ENCODE measurements at places on chromosomes 5 and 9.

DNA sequence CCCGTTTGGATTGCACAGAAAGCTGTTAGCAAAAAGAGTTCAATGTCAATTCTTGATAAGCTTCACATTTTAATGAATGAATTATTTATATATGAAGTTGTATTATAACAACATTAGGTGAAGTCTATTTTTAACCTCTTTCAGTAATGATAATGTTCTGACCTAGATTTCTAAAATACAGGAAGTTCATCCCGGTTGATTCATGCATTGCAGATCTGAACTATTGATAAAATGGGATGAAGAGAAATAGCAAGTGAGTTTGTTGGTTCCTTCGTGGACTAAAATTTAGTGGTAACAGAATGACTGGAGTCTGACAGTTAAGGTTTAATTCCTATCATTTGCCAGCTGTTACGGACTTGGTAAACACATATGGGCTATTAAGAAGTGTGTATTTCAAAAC lies 180.5 kb downstream of the PCSK1 start:
- DNase-seq = no peak

- DNase-seq = no peak
Measured at GRCh38 chr5:138440159-138441073, 1.6 kb downstream of the REEP2 start.

DNA sequence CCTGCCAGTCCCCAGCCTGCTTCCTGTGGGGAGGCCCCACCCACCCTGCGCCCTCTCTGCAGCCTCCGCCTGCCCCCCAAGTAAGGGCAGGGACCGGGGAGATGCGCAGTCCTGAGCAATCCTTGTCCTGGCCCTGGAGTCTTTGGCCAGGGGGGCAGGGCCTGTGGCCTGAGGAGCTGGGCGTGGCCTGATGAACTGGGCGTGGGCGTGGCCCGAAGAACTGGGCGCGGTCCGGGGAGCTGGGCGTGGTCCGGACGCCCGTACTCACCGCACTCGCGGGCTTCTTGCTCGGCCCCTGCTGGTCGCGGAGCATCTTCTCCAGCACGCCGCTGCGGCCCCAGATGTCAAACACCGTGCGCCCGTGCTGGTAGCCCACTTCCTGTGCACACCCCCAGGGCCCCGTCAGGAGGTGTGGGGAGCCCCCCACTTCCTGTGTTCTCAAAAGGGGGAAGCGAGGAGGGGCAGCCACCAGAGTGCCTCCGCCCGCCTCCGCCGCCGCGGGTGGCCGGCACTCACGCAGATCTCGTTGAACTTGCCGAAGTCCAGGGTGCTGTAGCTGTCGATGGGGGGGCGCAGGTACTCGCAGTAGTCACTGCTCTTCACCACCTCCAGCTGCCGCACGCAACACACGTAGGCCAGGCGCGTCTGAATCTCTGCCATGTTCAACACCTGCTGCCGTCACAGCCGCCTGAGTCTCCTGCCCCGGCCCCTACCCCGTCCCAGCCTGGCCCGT lies 2.7 kb upstream of the NSMF start:
- DNase-seq = no peak

- DNase-seq = no peak
Measured at GRCh38 chr9:120569556-120569955, 10.4 kb downstream of the CDK5RAP2 start.

- DNase-seq = no peak
Measured at GRCh38 chr9:90844326-90844725, 42.7 kb downstream of the SYK start.

DNA sequence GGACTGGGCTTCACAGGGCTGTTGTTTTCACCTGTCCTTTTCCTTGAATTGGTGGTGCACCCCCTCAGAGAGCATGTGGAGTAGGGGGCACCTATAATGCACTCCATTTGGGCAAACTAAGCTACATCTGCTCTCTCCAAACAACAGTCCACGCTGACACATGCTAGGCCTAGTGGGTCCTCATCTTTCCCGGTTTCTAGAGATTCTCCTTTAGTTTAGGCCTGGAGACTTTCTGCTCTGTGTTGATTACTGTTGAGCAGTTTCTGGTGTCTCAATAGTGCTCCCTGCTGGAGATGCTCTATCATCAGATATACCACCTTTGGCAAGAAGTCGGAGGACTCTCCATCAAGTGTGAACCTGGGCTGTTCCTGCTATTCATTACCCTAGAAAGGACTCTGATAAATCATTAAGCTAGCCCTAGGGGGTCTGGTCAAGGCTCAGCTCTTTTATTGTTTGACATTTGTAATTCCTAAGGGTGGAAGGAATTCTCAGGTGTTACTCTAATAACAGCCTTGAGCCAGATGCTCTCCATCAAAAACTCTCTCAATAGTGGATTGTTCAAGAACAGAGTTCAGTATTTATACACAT lies 64.0 kb upstream of the FYB1 start:
- DNase-seq = no peak

DNA sequence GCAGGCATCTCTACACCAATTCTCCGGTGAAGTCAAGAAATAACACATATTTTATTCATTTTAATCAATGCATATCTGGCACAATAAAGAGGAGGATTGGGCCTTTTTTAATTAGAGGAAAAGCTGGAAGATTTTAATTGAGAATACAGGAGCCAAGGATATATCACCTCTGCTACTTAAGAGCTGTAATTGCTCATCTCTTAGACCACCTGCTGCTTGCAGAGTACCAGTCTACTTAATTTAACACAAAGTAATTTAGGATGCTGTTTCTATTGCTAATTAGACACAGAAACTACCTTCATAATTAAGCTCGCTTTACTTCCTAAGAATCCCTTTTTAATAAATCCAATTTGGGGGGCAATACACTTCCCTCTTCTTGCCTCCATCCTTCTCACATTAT lies 326.9 kb downstream of the TENT4A start:
- DNase-seq = no peak
